ENCODE measurements at places on chromosomes 3 and 15.

DNA sequence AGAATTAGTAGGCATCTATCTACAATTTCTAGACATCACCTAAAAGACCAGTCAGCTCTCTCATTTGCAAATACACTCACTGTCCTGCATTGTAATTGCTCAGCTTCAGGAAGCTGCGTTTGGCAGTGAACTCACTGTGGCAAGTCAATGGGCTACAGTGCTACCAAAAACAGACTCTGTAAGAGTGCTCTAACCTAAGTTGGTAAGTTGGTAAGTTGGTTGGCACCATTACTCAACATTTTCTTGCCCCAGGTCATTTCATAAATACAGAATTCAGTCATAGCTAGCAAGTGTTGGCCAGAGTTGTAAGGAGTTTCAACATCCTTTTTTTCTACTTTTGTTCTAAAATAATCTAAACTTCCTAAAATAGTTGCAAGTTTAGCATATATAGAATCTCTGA, 466.3 kb downstream of the NAALADL2 start:
- DNase-seq = no peak

DNA sequence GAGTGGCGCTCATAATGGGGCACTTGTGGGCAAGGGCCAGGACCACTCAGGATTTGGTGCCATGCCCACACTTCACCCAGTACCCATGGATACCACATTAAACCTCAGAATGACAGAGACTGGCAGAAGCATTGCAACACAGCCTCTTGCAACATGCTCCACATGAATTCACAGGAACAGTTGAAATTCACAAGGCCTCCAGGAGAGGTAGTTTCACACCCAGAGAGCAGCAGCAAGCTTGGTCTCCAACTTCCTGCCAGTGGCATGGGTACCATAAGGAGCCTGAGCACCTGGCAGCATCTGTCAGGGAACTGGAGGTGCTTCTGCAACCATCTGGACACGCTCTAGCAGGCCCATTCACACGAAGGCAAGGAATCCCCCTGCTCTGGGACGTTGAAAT, 101.0 kb downstream of the OSBPL10 start:
- no peak for DNase-seq

DNA sequence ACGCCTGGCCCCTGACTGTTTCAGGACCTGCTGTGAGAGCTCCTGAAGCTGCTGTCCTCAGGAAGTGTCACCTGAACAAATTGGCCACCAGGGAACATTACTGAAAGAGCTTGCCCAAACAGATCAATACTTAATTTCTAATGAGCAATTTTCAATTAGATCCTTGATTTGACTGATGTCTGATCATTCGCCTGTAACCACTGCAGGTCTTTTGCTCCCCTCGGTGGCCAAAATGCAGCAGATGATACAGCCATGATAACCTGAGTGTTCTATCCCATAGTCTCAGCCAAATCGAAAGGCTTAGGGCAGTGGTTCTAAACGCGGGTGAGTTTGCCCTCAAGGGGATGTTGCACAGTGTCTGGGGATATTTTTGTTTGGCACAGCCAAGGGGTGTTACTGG, 57.6 kb upstream of the MEX3B start:
- DNase-seq = peak; percentile 29

DNA sequence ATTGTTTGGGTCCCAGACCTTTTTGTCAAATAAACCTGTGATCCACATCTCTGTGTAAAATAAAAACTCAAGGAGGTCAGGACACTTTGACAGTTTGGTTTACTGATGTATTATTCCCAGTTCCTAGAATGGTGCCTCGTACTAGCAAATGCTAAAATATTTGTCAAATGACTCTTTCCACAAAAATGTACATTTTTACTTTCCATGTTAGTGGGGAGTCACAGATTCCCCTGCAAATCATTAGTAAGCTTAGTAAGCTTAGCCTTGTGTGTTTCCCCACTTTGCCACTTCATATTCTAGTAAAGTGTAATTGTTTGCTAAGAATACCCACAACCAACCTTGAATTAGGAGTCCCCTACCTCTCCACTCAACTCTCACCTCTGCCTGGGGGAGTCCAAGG, 2.4 kb upstream of the MAGI1 start:
- DNase-seq = no peak

GRCh38 chr3:130789782-130790322, 43.2 kb upstream of the PIK3R4 start:
- no peak for DNase-seq

DNA sequence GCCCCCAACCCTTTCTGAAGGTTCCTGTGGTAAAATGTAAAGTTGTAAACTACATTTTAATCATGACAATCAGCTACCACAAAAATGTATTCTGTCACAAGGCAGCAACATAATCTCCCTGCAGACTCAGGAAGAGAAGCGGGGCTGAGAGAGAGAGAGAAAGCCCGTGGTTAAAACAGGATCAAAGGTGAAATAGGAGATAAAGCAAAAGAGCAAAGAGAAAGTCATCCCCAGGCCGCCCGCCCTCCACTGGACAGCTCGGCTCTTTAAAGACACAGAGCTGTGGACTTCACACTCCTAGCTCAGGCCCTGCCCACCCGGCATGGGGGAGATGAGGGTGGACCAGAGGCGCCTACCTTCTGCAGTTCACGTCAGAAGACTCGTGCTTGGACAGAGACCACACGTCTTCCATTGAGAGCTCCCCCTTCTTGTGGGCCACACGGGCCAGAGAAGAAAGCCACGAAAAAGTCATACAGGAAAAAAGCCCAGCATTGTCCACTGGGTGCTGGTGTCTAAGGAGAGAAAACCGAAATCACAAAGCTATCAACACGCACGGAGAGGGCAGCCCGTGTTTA, 29.4 kb downstream of the ABCC5 start:
- peak; percentile 55 for DNase-seq

DNA sequence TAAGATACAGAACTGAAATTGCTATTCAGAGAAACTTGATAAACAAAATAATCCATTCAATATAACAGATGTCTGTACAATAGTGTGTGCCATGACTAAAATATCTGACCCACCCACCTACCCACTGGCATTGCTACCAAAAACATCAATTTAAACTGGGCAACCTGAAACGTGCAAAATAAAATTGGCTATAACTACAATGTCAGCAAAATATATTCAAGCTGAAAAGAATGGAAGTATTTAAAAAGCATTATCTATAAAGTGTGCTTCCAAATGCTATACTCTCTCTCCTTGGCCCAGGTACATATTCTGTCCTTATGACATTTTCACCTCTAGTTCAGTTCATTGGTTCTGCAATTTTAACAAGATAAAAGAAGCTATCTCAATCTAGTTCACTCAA, 379.6 kb upstream of the ATP11B start:
- DNase-seq = no peak

DNA sequence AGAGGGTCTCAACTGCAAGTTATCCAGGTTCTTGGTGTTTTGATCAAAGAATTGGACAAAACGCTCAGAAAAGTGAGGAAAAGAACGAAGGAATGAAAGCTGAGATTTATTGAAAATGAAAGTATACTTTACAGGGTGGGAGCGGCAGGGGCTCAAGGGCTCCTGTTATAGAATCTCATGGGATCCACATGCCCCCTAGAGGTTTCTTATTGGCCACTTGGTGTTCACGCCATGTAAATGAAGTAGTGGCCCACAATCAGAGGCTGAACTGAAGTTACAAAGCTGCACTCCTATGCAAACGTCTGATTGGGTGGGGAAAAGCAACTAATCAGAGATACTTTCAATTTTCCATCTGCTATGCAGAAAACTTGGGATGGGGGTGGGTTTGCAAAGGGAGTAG, 216.7 kb downstream of the PTPRG start:
- no peak for DNase-seq

DNA sequence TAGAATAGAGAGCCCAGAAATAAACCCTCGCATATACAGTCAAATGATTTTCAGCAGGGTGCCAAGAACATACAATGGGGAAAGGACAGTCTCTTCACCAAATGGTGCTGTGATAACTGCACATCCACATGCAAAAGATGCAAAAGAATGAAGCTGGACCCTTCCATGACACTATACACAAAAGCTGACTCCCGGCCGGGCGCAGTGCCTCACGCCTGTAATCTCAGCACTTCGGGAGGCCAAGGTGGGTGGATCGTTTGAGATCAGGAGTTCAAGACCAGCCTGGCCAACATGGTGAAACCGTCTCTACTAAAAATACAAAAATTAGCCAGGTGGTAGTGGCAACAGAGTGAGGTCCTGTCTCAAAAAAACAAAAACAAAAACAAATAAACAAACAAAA, 43.2 kb upstream of the IQSEC1 start:
- no peak for DNase-seq

DNA sequence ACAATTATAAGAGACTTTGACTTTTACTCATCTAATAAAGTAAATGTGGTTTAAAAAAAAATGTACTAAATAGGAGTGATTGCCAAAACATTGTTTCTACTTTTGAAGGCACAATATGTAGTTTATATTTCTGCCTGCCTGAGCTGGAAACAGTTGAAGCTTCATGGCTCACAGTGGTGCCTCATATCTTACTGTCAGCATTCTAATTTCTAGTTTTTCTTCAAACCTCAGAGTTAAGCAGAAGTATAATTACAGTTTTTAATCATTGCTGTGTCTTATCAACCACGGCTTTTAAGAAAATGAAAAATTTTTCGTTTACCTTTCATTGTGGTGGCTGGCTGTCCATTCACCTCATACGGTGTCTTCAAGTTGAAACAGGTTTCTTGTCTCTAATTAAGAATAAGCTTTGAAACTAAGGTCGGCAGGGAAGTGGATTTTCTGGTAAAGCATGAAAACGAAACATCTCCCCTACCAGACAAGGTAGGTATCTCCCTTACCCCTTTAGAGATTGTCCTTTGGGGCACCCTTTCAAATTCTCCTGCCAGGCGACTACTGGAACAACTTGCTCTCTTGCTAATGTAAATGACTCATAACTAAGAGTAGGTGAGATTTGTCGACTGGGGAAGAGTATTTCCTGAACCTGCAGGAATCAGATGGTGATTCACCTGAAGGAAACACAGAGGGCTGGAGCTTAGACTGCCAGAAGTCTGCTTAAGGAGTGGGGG, at the start of gene GPR87:
Gene GPR87, minus strand, starts transcription at position 554 of the 725 bp plus-strand sequence. CDS start 16,720 bp downstream, outside the sequence.
- no peak for DNase-seq

GRCh38 chr3:40414270-40414669, 27.3 kb downstream of the ENTPD3 start:
- DNase-seq = no peak

DNA sequence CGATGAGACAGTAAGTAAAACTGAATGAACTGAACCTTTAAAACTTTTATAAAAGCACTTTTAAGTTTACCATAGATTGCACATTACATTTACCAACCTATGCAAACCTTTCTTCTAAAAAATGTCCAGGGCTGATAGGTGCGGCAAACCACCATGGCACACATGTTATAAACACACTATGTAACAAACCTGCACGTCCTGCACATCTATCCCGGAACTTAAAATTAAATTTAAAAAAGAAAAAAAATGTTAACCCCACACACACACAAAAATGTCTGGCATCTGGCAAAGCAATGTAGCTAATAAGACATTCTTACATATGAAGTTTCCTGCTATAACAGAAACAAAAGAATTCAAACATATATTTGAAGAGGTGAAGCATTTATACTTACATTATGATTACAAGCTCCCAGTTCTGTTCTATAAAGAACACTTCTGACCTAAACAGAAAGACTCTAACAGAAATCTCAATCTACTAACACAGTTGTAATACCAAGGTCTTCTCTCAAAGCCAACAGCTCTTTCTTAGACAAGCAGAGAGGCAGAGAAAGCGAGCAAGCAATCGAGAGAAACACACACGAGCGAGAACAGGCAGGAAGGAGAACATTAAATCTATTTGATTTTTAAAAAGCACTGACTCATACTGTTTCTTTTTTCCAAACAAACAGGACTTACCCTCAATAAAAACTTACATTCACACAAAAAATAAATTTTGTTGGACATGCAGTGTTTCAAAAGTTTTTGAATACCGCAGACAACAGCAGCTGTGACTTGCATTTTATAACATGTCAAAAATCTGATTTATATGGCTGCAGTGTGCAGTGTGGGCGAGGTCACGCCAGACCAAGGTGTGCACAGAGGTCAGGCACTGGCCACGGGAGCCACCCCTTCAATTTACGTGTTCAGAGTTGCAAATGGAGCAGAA, at the start of gene NRG4:
Gene NRG4, minus strand, starts transcription at position 798 of the 925 bp plus-strand sequence. CDS start 1,194 bp downstream, outside the sequence.
- DNase-seq = no peak

DNA sequence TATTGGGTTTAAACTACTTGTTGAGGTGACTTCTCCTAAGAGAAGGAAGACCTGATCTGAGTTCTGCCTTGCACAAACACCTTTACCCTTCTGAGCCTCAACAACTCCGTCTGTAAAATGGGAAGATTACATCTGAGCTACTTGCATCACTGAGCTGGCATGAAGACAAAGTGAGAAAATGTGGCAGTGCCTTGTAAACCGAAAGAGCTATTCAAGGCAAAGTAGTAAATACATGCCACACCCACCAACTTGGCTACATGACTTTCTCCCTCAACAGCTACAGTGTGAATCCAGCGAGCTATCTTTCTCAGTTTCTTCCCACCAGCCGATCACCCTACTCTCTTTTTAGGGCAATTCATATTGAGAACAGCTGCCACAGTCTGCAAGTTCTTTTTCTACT, 148.3 kb downstream of the FOXB1 start:
- DNase-seq = no peak

- DNase-seq = no peak
These were observed 9.7 kb upstream of the BLM start for GRCh38 chr15:90707489-90707888.

DNA sequence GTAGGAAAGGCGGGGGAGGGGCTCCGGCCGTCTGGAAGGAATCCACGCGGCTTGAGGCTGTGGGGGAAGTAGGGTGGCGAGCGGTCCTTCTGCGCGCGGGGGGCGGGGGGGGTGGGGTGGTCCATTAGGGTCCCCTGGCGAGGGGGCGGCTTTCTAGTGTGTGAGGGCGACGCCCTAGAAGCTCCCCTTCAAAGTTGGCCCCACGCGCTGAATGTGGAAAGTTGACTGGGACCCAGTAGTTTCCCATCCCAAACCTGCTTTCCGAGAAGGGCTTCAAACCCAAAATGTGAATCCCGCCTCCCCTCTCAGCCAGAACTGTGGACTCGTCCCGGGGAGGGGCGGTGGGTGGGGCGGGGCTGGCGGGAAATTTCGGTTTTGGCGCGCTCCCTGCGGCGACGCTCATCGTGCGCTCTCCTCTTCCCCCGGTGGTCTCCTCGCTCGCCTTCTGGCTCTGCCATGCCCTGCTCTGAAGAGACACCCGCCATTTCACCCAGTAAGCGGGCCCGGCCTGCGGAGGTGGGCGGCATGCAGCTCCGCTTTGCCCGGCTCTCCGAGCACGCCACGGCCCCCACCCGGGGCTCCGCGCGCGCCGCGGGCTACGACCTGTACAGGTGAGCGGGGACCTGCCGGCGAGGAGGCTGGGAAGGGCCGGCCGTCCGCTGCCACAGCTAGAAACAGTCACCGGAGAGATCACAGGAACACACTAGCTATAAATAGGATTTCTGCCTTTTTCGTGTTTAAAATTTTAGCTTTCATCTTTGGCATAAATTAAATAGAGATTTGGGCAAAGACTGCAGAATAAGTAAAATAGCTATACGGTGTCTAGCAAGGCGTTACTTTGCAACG, 790 bp downstream of the DUT start:
- peak; percentile 58 for DNase-seq

- DNase-seq = no peak
These were observed 6.1 kb downstream of the EPB42 start for GRCh38 chr15:43214592-43215295.

DNA sequence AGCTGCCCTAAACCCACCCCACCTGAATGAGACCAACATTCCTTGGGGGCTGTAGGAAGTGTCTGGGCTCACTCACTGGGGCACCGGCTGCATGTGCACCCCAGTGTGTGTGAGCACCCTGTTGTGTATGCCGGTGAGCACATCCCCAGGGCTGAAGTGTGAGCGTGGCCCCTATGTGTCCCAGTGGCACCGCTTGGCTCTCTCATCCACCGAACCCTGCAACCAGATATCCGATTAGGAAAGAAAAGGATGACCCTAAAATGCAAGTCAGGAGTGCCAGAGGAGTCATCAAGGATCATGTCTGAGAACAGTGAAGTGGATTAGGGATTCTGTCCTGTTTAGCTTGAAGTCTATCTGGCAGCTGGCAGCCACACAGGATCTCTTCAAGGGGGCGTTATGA, 84.0 kb upstream of the ALDH1L1 start:
- DNase-seq = no peak

All from HTR-8/SVneo (cell line).